ENCODE measurements at places on chromosomes 12 and 14.
A peak's percentile ranks its signal among the peaks of the same experiment; 100 is the strongest.

DNA sequence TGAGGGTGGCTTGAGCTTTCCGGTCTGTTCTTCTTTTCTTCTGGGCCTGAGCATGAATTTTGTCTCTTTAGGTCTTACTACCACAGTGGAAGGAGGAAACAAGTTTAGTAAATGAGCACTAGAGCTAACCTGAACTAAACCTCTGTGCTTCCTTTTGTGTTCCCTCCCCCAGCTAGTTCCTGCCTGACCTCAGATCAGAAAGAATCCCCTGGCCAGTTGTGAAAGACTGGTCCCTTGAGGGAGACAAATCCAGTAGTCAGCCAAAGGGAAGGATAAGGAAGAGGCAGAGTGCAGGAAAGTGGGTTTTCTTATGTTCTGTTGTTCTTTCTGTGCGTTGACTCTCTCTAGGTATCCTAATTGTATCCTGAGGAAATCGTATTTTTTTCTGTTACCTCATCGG lies 17.5 kb downstream of the ZNF664 start:
- DNase-seq = no peak

GRCh38 chr12:8546591-8546990 lies 5.9 kb upstream of the CLEC4E start:
- DNase-seq = no peak

DNA sequence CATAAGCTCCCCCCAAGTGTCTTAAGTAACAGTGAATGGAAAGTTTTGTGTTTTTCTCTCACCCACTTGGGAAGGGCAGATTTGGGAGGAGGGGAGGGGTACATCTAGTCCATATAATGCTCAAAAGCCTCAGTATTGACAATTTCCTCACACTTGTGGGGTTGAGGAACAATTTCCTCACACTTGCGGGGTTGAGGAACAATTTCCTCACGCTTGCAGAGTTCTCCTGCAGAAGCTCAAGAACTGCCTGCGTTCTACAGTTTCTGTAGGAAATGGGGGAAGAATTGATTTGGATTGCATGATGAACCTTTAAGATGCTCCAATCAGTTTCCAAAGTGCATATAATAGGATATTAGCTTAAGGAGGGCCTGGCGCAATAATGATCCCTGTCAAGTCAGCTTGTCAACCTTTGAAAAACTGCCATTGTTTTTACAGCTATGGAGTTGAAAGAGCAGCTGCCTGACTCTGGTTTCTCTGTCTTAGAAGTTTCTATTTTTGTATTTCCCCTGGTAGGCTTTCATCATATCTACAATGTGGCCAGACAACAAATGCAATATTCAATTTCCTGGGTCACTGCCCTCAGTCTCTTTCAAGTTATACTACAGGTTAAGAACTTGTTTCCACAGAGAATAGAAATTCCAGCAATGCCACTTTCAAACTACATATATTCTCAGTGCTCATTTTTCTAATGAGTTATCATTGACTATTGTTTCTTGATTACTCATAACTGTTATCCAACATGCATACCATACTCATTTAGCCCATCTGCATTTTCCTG lies 66.5 kb downstream of the PLEKHG7 start:
- DNase-seq = no peak

DNA sequence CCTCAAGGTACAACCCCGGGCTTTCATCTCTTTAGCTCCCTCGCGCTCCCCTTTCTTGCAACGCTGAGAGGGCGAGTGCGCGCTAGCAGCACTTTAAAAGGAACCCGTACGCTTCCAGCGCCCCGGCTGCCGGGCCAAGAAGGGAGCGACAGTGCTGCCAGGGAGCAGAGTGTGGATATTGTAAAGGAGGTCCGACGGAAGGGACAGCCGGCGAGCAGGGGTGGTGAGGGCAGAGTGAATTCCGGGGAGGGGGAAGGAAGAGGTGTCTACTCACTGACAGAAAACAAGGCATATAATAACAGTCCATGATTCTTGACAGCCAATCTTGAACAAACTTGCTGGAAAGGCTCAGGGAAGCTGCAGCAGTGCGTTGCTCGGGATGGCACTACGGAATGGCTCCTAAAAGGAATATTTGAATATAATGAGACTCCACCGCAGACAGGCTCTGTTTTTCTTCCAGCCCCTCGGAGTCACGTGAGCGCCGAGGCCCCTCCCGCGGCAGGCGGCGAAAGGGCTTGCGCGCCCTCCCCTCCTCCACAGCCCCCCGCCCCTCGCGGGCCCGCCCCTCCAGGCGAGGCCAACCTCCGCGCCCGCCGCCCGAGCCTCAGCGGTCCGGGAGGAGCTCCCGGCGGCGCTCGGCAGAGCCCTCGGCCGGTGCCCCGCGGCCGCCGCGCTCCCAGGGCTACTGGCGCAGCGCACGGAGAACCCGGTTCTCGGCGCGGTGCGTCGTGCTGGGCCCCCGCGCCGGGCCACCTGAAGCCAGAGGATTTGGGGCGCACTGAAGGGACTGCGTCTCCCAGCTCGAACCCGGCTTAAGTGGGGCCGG lies 3.4 kb downstream of the BMP4 start:
- DNase-seq = no peak

- no peak for DNase-seq
Measured at GRCh38 chr12:120200364-120200800, 529 bp downstream of the RPLP0 start.

- DNase-seq = no peak
Measured at GRCh38 chr14:99408286-99408970, 72.2 kb downstream of the SETD3 start.

GRCh38 chr12:122389677-122390076 lies 32.8 kb downstream of the CLIP1 start:
- no peak for DNase-seq

- no peak for DNase-seq
Measured at GRCh38 chr14:76729953-76730505, 31.2 kb upstream of the VASH1 start.

GRCh38 chr12:65858831-65859230 lies 34.5 kb downstream of the HMGA2 start:
- DNase-seq = no peak

GRCh38 chr12:39401459-39401858 lies 41.5 kb downstream of the KIF21A start:
- no peak for DNase-seq

- no peak for DNase-seq
Measured at GRCh38 chr14:23137192-23137812, 18.2 kb upstream of the CEBPE start.

- DNase-seq = no peak
Measured at GRCh38 chr12:22810036-22810435, 185.1 kb downstream of the ETNK1 start.

- DNase-seq = no peak
Measured at GRCh38 chr12:50572287-50572686, 67.5 kb downstream of the DIP2B start.

DNA sequence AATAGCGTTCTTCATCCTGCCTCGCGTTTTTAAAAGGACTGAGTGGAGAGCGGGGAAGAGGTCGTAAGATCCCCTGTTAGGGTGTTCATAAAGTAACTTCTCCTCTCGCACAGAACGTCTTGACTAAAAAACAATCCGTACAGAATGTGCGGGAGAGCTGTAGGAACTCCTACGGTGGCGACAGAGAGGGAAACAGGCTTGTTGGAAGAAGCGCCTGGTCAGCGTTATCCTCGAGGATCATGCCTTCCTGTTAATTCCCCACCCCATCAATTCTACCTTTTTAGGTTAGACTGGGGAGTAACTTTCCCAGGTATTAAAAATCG lies 399 bp upstream of the WASHC4 start:
- DNase-seq = no peak

DNA sequence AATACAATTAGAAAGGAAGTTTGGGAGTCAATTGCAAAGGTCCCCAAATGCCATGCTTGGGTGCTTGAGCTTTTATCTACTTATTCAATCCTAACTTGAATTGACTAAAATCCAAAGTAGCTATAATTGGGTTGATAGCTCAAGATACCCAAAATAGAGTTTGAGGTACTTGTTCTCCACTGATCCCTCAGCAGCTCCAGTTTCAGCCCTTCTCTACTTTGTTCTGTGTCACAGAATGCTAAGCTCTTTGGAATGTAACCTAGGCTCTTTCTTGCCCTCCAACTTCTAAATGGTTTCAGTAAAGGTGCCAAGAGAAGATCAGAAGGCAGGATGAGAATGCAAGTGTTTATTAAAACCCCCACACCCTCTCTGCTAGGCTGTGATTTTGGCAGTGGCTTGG lies 251.4 kb upstream of the CLEC14A start:
- no peak for DNase-seq

GRCh38 chr14:34072921-34073320 lies 122.0 kb upstream of the EGLN3 start:
- DNase-seq = no peak

GRCh38 chr14:58639198-58639565 lies 1.4 kb downstream of the DACT1 start:
- no peak for DNase-seq

DNA sequence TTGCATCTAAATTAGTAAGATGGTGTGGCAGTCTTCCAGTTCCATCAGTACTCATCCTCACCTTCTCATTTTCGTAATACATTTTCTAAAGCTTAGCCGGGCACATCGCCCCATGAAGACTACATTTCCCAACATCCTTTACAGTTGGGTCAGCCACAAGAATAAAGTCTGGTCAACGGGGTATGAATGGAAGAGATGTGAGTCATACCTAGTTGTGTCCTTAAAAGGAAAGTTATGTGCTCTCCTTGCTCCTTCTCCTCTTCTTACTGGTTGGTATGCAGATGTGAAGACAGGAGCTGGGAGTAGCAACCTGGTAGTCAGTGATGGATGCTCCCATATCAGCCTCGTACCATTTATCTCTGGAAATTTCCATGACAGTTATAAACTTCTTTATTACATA lies 35.9 kb upstream of the EGLN3 start:
- DNase-seq = no peak

- DNase-seq = no peak
Measured at GRCh38 chr12:28306535-28306934, 116.3 kb downstream of the CCDC91 start.

- DNase-seq = no peak
Measured at GRCh38 chr12:82474798-82475184, 116.5 kb downstream of the METTL25 start.

DNA sequence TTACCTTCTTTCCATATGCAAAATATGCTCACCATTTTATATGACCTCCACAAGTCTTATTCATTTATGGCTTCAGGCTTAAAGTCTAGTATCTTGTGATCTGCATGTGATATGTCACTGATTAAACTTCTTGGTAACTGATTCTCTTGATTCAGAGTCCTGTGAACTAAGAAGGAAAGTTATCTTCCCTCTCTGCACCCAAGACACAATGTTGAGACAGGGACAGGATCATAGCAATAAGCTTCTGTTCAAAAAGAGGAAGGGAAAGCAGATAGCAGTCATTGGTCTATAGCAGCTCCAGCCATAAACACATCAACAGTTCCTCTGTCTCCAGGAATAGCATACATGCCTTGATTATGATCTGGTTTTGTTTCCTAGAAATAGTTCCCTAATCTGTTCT lies 103.1 kb downstream of the UNC79 start:
- no peak for DNase-seq

- DNase-seq = no peak
Measured at GRCh38 chr12:75900226-75900625, 131.3 kb downstream of the PHLDA1 start.

GRCh38 chr12:94706250-94706661 lies 55.9 kb upstream of the TMCC3 start:
- DNase-seq = no peak

DNA sequence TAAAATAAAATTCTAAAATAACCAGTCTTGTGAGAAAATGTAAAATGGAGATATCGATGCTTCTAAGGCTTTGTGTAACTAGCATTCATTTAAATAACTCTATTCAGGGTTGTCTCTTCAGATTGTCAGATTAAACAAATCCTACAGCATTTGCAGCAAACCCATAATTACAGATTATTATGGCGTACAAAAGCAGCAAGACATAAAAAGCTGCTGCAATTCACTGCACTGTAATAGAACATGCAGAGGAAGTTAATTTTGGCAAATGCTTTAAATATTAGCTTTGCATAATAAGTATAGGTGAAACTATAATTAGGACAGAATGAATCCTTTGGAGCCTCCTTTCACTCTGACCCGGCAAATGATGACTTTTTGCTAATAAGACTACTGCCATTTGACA lies 98.3 kb downstream of the INSM2 start:
- DNase-seq = no peak

DNA sequence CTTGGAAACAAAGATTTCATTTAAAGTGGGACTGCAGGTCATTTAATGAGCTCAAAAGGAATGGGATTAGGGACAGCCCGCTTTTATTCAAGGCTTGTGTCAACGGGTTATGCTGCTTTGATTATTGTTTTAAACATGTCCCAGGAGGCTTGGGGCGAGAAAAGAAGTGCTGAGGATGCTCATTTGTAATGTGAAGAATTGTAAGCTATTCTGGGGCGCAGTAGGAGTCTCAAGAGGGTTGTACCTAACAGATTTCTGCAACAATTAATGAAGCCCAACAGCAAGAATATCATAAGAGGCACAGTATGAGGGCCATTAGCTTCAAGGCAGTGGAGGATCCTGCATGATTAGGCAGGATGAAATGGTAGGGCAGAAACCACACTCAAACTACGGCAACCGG lies 122.5 kb downstream of the KTN1 start:
- no peak for DNase-seq

DNA sequence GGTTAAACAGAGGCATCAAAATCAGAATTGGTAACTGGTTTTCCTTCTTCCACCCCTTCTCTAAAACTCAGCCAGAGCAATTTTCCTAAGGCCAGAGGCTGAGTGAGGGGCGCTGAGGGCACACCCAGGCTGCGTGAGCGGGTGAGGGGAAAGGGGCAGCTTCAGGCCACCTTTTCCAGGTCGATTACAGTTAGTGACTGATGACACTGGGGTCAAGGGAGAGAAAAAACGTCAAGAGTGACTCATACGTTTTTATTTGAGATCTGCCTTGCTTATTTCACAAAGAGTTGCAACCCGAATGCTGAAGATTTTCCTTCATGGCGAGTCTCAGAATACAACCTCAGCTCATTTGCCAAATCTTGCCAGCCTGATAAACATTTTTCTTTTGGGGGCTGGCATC lies 46.7 kb upstream of the EVL start:
- no peak for DNase-seq

GRCh38 chr12:6612247-6612646 lies 5.1 kb upstream of the CHD4 start:
- peak; percentile 55 for DNase-seq

- DNase-seq = no peak
Measured at GRCh38 chr12:126523891-126524290, 1458.7 kb downstream of the AACS start.

GRCh38 chr12:25459541-25459951 lies 93.5 kb downstream of the LMNTD1 start:
- DNase-seq = no peak

DNA sequence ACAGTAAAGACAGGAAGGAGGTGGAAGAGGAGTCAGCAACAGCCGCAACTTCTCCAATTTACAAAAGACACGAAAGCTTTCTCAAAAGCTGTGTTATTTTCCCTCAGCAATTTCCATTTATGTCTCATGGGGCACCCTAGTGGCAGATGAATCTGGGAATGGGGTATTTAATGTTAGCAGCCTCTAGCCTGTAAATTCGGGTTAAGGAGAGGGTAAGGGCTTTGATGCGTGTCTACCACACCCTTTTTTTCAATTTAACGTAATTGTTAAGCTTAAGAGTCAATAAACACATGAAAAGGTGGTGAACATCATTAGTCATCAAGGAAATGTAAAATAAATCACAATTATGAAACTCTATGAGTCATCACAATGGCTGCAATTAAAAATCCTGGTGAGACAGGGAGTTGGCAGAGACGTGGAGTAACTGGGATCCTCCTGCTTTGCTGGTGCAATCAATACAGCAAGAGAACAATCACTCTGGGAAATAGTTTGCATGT lies 986.4 kb downstream of the AACS start:
- DNase-seq = no peak
